CD8-positive, alpha-beta T cell (primary cell): ENCODE measurements at places on chromosomes 6 and 20.
A peak's percentile ranks its signal among the peaks of the same experiment; 100 is the strongest.

DNA sequence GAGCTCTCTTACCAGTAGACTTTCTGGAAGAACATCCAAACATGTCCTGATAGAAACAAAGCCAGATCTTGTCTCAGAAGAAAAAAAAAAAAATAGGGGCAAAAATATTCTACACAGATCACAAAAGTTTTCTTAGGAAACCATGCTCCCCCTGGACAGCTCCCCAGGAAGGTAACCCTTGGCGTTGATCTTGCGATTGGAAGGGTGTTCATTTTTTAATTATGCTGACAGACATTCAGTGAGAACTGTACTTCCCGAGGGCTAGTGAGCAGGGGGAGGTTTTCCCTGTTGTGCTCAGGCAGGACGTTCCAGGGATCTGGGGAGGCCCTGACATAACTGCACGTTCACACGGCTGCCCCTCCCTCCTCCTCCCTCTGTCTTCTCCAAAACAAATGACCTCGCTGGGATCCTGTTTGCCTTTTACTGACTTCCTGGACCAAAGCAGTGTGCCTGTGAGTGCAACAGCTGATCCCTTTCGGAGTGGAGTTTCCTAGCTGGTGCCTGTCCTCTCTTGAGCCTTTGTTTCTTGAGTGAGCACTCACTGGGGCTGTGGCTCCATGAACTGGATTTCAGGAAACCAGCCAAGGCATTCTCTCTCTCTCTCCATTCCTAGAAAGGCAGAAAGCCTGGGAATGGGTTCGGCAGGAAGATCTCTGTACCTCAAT is 46.7 kb downstream of the MARCKS start:
- DNase-seq: no peak

GRCh38 chr6:105326833-105327770 is 75.8 kb downstream of the PREP start:
- DNase-seq: no peak

DNA sequence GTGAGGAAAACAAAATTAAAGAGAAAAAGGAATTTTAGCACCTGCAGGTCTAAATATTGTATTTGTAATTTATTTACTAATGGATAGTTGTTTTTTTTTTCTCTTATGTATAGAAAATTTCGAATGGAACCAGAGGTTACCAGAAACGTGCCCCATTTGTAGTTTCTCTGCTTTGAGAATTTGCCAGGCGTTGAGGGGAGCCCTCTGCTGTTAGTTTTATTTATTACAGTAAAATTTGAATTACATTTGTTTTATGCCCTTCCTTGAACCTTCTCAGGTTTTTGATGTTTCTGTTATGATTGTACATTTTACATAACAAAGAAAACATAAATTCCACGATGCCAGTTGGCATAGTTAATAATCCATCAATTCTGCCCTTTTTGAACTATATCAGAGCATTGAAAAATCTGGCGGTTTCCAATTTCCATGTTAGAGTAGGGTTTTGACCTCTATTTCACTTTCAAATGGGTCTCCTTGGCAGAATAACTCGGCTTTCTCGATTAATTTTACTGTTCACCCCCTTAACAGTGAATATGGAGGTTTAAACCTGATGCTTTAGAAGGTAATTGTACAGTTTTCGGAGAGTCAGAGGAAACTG is 35.1 kb upstream of the RFPL4B start:
- DNase-seq: peak; percentile 45

GRCh38 chr6:20554326-20554725 is 20.1 kb downstream of the CDKAL1 start:
- DNase-seq: no peak

DNA sequence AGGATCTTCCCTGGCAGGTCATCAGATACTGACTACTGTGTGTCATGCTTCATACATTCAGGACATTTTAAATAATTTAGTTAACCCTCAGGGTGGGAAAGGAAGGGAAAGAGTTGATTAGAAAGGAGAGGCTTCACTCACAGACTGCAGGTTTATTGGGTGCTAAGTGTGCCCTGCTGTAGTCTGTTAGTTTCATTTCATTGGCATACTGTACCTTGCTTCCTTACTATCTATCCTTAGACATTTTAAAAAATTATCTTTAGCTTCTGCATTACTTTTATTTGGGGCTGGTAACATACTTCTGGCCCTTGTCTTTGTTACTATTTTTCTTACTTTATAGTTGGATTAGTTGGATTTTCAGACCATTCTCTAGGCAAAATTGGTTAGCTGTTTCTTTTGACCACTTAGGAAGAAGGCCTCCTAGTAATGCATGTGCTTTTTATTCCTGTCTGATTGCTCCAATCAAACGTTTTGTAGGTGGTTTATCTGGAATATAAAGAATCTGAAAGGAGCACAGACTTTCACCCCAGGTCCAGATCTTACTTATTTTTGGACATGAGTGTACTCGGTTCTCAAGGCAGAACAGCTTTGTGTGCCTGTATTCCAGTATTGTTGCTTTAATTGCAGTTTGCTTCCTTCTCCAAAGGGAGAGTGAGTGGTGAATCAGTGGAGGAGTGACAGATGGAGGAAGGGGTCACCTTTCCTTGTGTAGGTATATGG is 82.7 kb upstream of the PRDM1 start:
- DNase-seq: no peak

- DNase-seq: no peak
These were observed 1516.9 kb upstream of the DEFB115 start for GRCh38 chr20:29740601-29740950.

- no peak for DNase-seq
These were observed 2.1 kb downstream of the VEGFA start for GRCh38 chr6:43771858-43772680.

DNA sequence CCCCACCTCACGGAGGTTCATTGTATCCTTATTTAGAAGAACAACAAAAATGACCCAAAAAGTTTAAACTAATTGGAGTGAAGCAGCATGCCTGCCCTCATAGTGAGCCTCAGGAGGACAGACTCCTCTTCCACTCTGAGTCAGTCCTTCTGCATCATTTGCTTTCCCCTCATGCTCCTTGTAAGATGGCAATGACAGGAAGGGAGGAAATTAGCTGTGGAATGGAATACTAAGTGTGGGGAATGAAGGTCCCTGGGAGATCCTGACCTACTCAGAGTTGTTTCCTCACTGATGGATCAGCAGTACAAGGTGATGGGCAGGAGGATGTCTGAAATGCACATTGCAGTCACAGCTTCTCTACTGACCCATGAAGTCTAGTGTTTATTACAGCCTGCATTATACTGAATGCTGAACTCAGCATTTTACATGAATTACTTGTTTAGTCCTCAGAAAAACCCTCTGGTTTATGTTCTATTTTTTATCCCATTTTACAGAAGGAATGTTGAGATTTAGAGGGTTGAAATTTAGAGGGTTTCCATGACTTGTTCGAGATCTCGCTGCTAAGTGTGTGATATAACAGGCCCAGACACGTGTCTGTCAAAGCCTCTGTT is 212.0 kb upstream of the PCSK2 start:
- no peak for DNase-seq

GRCh38 chr6:73610444-73611275 is 43.1 kb downstream of the SLC17A5 start:
- no peak for DNase-seq

- DNase-seq: no peak
These were observed 24.9 kb downstream of the DSE start for GRCh38 chr6:116395647-116396046.

GRCh38 chr6:33856031-33856590 is 52.3 kb upstream of the MLN start:
- no peak for DNase-seq

DNA sequence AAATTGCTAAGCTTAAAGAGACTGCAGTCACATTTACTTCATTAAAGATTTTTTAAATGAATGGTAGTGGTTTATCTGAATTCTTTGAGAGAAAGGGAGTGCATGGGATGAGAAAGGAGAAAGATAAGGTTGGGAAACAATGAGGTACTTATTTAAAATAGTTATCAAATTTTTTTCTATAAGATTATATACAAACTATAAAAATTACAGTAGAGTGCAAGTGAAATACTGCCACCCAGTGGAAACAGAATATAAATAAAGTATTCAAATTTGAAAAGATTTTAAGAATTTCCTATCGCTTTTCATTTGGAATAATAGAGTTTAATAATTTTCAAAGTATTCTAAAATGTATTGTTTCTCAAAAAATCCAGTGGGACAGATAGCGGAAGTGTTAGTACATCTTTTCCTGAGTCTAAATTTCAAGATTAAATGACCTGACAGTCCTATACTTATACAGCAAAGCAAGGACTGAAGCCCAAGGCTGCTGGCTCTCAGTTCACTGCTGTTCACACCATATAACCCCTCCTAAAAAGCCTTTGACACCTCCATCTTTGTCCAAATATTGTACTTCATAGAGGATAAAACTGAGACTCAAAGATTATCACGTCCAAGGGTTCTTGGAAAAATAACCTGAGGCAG is 31.1 kb downstream of the EPM2A start:
- no peak for DNase-seq

DNA sequence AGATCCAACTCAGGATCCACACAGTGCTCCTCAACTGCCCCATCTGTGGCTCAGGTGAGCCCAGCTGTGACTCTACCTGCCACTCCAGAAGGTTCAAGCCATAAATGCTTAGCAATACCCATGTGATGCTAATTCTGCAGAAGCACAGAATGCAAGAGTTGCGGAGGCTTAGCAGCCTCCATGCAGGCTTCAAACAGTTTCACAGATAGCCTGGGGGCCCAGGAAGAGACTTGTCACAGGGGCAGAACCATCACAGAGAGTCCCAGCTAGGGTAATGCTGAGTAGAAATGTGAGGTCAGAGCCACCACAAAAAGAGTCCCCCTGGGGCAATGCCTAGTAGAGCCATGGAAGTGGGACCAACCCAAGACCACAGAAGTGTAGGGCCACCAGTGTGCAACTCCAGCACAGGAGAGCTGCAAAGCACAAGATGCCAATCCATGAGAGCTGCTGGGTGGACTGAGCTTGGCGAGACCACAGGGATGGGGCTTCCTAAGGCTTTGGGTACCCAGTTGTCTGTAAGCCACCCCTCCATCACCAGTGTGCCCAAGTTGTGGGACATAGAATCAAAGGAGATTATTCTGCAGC is 283.9 kb downstream of the UBE3D start:
- DNase-seq: no peak

DNA sequence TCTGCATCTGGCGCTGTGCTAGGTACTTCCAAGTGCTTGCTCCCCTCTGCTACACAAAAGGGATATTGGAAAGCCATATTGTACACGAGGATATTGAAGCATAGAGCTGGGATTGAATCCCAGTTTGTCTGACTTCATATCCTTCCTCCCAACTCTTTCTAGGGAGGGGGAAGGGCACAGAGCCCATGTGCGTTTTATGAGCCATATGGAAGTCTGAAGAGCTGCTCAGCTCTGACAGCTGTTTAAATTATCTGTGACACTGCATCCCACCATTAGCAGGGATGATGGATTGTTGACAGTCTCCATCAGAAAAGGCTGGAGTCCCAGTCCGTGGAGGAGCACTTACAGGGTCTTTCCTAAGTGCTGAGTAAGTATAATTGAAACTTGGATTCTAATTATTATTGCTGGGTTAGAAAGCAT is 18.4 kb downstream of the TIAM2 start:
- DNase-seq: no peak

GRCh38 chr6:151822252-151823111 is 15.0 kb downstream of the ESR1 start:
- DNase-seq: no peak

GRCh38 chr20:33680686-33681085 is 5.5 kb downstream of the E2F1 start:
- DNase-seq: no peak

- DNase-seq: no peak
These were observed 51.3 kb upstream of the EIF2S2 start for GRCh38 chr20:34163307-34163706.

GRCh38 chr6:81172056-81172740 is 580.3 kb downstream of the TENT5A start:
- DNase-seq: no peak

GRCh38 chr6:72661411-72661810 is 39.5 kb downstream of the KCNQ5 start:
- DNase-seq: no peak

DNA sequence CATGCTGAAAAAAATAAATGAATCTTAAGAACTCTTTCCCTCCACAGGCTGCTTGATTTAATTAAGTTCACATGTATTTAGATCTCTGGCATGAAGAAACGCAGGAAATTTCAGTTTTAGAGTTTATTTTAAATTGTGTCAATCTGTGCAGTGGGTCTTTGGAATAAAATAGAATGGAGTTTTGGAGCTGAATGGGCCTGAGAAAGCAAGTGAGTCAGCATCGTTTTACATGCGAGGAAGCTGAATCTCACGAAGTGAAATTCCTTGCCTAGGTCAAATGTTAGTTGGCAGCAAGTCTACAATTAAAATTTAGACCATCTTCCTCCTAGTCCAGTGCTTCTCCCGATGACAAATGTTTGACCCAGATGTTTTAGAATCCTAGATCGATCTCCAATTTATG is 22.4 kb downstream of the MAP7 start:
- DNase-seq: no peak

DNA sequence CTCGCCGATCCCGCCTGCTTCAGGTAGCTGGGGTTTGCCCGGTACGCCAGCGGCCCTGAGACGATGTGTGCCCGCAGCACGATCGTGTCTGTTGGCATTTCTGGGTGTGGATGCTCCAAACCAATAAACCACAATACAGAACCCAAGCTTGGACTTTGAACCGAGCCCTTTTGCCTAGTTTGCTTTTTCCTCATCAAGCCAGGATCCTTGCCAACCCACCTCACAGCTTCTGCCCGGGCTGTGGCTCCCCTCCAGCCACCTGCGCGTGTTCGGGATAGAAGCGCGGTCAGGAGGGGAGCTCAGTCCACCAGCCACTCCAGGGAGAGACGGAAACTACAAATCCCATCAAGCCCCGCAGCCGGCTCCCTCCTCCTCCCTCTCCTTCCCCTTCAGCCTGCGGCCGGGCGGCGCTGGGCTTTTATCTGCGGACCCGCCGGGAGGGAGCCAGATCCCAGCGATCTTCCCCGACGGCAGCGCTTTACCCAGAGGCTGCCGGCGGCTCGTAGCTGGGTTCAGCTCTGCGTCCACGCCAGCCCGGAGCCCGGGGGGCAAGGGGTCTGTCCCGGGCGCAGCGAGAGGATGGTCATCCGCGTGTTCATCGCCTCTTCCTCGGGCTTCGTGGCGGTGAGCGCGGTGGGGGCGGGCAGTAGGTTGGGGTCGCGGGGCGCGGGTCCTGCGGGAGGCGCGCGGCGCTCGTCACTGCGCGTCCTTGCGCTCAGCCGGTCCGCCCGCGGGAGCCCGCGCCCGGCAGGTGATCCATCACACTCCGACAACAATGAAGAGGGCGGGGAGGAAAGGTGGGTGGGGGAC is at the start of gene SH3BGRL2:
Gene SH3BGRL2 (plus strand): TSS at position 447 of the 810 bp plus-strand sequence. CDS start 133 bp downstream, at position 580.
- peak; percentile 24 for DNase-seq

DNA sequence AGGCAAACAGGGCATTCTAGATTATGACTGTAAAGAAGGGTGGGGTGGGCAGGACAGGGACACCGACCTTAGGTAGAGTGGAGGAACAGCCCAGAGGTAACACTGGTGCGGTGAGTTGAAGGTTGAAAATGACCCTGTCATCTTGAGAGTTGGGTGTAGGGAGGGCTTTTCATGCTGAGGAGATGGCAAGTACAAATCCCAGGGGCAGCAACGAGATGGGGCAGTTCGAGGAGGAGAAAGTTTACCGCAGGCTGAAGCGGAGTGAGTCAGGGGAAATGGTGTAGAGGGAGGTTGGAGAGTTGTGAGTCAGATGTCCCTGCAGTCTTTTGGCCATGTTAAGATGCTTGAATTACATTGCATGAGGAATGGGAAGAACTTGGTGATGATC is 101.1 kb downstream of the HIVEP1 start:
- no peak for DNase-seq
